ENCODE measurements at places on chromosomes 12 and 14.

DNA sequence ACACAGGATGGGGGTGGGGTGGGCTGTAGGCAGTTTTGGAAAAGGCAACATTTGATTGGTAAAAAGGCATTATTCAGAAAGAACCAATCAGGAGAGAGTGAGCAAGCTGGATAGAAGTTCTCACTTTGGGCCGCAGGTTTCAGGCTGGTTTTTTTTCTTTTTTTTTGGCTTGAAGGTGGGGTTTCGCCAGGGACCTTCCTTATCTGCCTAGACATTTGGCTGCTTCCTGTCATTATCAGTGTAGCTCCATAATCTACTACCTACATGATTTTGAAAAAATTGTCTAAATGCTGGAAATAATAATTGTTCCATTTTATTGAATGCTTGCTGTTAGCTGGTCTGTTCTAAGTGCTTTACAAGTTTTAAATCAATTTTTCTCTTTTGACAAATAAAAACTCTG lies 649.0 kb downstream of the TMTC2 start:
- DNase-seq = no peak

GRCh38 chr14:23727566-23728335 lies 91.6 kb downstream of the DHRS2 start:
- peak; percentile 74 for DNase-seq

- no peak for DNase-seq
Measured at GRCh38 chr12:104703372-104703771, 246.6 kb downstream of the CHST11 start.

DNA sequence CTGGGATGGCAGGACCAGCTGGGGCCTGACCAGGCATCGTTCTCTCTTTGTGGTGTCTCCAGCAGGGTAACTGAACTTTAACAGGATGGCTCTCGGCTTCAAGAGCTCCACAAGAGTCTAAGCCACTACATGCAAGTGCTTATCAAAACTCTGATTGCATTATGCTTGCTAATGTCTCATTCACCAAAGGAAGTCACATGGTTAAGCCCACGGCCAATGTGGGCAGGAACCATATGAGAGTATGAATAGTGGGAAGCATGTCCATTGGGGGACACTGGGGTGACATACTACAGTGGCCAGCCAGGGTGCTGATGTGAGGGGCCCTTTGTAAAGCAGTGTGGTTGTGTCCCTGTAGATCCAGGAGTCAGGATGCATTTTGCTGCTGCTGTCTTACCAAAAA lies 35.0 kb upstream of the KCNA5 start:
- DNase-seq = peak; percentile 59

DNA sequence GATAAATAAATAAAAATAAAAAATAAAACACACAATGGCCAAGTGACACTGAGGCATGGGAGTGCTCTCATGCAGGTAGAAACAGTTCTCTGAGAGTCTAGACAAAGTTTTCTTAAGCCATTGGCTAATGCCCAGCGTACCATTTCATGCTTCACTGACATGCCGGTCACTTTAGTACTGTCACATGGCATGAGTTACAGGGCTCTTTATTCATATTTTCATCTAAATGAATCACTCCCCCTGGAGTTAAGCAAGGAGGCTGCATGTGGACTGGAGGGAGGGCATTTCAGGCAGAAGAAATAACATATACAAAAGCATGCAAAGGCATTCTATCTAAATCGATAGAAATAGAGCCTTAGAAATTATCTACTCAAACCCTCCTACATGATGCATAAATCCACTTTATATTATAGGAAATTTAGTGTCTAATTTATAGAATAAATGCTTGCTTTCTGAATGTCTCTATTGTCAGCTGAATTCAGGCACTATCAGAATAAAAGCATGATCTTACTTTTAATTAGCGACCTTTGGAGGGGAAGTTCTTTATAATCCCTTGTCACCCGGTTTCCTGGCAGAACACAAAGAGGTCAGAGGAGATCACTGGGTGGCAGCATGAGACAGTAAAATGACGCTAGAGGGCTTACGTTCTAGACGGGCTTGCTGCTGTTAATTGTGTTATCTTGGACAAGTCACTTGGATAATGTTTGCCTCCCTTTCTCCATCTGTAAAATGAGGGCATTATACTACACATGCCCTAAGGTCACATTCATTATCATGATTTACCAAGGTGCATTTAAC lies 17.5 kb downstream of the DYRK4 start:
- peak; percentile 80 for DNase-seq

DNA sequence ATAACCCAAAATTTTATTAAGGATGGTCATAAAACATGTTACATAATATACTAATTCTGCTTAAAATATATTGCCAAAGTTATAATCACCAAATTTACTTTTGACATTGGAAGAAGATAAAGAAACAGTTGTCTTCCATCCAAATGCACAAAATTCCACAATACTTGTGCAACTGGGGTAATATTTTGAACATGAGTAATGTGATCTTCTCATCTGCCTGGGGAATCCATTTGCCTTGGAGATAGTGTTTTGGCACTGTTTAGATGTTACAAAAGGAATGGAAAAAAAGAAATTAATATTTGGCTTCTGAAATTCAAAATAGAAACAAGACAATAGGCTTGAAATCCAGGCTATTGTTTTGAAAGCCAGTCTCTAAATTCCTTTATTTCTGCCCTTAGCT lies 9.1 kb downstream of the GPR19 start:
- no peak for DNase-seq

DNA sequence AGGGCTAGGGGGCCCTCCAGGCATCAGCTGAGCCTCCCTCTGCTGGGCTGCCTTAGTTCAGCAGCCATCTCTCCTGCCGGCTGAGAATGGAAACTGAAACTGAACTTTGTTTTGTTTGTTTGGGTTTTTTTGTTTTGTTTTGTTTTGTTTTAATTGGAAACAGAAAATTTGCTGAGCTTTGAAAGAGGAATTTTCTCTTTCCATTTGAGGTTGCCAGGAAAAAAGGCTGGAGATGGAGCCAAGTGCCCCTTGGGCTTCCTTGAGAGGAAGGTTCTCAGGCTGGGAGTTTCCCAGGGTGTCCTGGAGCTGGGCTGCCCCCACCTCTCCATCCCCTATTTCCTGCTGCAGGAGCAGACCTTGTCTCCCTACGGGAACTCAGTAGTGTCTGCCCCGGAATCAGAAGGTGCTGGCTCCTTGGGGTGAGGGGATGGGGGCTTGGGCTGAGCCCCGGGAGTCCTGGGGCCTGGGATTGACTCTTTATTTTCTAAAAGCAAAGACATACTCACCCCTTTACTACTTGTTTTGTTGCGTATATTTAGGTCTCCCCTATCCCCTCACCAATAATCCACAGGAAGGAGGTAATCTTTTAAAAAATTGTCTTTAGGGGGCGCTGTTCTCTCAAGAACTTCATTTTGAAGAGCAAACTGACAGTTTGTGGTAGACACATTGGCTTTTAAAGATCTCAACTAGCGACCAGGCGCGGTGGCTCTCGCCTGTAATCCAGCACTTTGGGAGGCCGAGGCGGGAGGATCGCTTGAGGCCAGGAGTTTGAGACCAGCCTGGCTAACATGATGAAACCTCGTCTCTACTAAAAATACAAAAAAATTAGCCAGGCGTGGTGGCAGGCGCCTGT lies 21.3 kb upstream of the OASL start:
- peak; percentile 81 for DNase-seq

DNA sequence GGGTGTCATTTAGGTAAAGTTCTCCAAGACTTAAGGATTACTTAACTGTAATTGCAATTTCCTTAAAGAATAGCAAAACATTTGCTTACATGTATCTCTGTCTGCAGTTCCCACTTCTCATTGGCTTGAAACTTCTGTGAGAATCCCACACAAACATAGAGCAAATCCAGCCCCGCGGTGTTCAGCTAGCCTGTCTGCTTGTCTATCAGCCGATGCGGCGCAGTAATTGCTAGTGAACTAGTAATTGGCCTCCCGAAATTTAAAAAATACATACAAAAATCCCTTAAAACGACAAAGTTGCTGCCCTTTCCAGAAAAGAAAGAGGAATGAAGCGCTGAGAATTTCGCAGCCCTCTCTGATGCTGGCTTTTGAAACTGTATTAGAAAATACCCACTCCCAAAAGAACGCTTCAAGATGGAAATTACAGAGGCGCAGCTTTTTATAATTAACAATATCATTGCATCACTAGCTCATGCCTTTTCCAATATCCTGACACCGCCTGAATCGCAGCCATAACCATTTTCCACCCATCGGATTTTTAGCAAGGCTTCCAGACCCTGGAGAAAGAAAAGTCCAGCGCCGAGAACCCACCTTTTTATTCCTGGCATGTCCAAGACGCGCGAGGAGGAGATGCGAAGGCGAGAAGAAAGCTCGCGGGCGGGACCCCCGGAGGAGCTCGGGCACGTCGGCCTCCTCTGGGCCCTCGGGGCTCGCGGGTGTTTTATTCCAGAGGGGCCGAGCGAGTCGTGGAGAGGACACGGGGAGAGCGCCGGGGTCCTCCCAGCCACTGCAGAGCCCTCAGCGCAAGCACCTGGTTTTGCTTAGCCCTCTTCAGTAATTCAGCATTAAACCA lies 646 bp downstream of the FBLN5 start:
- DNase-seq = no peak

DNA sequence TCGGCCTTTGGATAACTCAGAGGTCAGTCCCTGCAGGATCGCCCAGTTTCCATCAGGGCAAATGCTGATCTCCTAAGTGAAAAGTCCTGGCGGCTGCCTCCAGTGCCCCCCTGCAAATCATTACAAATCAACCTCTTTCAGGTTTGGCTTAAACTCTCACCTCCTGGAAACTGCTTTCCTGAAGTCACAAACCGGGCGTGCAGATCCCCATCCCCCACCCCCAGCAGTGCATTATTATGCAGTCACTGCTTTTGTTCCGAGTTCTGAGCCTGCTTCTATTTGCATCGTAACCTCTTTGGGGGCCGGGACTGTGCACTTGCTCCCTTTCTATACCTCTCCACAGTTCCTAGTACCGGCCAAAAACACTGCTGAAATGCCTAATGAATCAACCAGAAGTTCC lies at the start of gene USP44:
TSS of gene USP44 (minus strand) at position 172 of the 400 bp plus-strand sequence. CDS start 17,220 bp downstream, outside the sequence.
- DNase-seq = no peak

- DNase-seq = no peak
Measured at GRCh38 chr12:108973629-108974152, 47.2 kb downstream of the SVOP start.

DNA sequence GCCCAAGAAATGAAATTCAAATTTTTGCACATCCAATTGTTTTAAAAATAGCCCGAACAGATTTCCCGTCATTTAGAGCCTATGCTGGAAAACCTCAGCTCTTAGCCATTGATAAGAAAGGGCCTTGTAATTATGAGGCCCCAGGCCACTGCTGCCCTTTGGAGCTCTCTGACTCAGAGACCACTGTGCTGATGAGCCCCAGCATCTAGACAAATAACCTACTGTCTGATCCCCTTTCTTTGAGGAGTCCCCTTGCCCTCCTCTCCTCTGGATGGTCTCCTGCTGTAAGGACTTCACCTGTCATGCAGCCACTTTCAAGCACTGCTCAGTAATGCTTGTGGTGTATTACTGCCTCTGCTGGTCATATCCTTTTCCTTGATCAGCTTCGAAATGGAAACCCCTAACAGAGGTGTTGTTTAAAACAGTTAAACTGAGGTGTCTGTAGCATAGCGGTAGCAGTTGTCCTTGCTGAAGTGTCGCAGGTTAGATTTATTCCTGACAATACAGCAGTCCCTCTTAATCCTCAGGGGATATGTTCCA lies 159.9 kb upstream of the SRRM4 start:
- DNase-seq = no peak

DNA sequence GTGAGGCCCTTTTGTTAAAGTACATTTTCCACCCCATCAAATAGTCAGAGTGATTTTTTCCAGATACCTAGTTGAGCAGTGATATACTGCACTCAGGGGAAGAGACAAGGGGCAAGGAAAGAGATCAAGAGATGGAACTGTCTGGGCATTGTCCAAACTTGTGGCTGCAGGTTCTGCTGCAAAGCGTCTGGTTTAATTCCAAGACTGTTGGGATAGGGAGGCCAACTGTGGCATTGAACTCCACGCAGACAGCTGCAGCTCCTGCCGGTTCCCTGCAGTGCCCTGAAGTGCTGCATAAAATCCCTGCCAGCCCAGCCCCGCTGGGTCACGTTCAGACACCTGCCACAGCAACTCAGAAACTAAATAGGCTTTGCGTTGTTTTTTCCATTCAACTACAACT lies 30.5 kb downstream of the RPH3A start:
- DNase-seq = no peak

DNA sequence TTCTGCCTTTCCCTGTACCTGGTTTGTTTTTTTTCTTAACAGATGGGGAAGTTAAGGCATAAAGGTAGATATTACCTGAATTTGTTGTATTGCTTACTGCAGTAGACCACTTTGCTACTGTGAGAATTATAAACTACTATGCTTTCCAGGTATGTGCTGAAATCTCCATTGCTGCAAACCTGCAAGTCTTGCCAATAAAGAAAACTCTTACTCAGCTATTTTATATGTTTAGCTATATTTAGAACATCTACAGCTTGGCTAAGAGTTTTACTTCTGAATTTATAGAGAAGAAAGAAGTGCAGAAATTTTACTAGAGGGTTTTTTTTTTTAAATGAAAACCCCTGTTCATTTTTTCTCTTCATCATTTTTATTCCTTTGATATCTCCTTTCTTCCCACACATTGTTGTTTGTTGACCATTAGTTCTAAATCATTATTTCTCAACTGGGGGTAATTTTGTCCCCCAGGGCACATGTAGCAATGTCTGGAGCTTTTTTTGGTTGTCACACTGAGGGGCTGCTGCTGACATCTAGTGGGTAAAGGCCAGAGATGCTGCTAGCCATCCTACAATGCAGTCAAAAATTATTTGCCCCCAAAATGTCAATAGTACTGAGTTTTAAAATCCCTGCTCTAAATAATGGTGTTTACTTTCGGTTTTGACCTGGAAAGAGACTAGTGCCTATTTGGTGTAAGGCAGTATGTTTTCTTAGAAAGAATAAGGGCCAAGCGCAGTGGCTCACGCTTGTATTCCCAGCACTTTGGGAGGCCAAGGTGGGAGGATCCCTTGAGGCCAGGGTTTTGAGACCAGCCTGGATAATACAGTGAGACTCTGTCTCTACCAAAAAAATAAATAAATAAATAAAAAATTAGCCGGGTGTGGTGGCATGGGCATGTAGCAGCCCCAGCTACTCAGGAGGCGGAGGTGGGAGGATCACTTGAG lies 48.6 kb downstream of the PCNX1 start:
- peak; percentile 33 for DNase-seq
